Occipital lobe (tissue), 3 donors: ENCODE measurements at places on chromosomes 7 and 10.

GRCh38 chr10:5927306-5927705, 37.3 kb downstream of the FBH1 start:
- DNase-seq: no peak

DNA sequence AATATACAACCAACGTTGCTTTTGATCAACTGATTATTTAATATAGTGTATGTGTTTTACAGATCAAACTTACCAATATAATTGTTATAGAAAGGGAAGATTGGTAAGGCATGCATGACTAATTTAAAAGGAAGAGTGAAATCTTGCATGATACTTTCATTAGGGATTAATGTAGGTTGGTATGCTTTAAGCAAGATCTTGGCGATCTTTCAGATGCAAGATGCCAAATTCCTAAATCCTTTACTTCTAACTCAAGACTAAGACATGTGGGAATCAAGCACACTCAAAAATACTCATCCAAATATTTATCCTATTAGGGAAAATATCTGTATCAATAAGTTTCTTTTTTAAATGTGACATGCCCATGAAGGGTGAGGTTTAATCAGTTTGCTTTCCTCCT, 321.4 kb upstream of the MEOX2 start:
- no peak for DNase-seq

DNA sequence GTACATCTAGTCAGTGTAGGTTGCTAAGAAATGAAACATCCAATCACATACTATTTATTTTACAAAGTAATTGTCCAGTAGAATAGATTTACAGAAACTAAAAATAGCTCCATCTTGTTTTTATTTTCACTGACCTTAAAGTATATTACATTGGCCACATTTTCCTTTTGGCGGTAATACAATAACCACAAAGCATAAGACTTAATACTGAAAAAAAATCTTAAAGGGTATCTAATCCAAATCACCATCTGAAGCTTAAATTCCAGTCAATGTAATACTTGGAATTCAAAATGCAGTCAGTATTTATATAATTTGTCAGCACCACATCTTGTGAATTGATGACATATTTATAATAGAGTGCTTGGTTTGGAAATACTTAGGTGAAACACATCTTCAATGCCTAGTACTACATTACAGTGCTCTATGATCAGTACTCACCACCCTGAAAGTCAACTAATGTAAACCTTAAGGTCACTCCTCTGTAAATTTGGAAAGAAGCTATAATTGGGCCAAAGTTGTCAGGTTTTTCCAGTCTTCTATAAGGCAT, 8.9 kb downstream of the ANKMY2 start:
- DNase-seq: no peak

DNA sequence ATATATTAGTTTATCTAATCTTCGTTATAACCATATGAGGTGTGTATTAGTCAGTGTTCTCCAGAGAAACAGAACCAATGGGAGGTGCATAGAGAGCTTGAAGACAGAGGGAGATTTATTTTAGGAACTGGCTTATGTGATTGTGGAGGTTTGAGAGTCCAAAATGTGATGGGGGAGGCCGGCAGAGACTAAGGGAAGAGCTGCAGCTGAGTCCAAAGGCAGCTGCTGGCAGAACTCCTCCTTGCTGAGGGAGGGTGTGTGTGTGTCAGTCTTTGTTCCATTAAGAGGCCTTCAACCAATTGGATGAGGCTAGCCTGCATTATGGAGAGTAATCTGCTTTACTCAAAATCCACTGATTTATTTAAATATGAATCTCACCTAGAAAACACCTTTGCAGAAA, 165.1 kb downstream of the SH3PXD2A start:
- peak; percentile 72 for DNase-seq

GRCh38 chr7:114718861-114719260, 203.0 kb upstream of the MDFIC start:
- DNase-seq: no peak

- DNase-seq: no peak
These were observed 6.0 kb downstream of the AKR1B10 start for GRCh38 chr7:134533288-134533771.

DNA sequence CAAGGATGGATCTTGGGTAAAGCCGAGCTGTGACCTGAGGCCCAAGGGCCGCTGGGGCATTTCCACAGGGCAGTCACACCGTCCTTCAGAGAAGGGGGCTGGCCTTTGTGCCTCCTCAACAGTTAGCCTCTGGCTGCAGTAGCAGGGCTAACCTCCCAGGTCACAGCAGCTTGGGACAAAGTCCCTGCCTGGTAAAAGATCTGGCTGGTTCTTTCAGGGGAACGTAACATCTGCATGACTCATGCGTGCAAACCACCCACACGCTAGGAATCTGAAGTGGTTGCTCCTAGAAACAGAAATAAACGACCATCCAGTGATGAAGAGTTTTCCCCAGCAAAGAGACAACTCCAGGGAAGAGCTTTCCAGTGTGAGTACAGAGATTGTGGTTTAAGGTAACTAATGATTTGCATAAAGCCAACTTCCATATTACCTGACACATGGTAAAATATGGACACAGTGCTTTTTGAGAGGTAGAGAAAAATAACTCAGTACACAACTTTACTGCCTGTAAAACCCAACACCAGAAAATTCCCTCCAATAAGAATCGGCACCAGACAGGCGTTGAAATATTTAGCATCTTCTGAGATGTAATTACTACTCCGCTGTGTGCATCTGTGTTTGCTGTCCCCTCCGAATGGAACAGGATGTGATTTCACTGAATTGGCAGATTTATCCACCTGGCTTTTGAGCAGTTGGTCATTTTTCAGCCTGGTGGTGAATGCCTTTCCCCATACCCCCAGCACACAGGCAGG, 84.9 kb upstream of the ADRB1 start:
- DNase-seq: peak; percentile 23

DNA sequence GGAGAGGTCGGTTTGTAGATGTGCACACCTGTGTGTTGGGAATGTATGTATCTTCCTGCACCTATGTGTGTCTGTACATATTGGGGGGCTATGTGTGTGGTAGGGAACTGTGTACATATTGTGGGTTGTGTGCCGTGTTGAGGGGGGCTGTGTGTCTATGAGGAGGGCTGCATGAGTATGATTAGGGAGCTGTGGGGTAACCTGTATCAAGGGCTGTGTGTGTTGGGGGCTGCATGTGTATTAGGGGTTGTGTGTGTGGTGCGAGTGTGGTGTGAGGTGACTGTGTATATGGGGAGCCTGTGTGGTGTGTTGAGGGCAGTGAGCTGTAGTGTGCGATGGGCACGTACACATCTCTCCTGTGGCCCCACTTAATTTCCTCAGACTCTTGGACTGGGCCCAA, 22.2 kb upstream of the PAX2 start:
- no peak for DNase-seq

DNA sequence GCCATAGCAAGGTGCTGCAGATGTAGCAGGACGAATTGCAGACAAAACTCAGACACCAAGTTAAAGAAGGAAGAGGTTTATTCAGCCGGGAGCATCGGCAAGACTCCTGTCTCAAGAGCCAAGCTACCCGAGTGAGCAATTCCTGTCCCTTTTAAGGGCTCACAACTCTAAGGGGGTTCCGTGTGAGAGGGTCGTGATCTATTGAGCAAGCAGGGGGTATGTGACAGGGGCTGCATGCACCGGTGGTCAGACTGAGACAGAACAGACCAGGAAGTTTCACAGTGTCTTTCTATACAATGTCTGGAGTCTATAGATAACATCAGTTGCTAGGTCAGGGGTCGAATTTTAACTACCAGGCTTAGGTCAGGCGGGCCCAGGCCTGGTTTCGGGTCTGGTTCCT, 222.0 kb upstream of the C7orf33 start:
- DNase-seq: no peak

- DNase-seq: no peak
These were observed 155.8 kb downstream of the MALRD1 start for GRCh38 chr10:19204246-19204917.

- no peak for DNase-seq
These were observed 1.2 kb downstream of the GRIFIN start for GRCh38 chr7:2474813-2475677.

DNA sequence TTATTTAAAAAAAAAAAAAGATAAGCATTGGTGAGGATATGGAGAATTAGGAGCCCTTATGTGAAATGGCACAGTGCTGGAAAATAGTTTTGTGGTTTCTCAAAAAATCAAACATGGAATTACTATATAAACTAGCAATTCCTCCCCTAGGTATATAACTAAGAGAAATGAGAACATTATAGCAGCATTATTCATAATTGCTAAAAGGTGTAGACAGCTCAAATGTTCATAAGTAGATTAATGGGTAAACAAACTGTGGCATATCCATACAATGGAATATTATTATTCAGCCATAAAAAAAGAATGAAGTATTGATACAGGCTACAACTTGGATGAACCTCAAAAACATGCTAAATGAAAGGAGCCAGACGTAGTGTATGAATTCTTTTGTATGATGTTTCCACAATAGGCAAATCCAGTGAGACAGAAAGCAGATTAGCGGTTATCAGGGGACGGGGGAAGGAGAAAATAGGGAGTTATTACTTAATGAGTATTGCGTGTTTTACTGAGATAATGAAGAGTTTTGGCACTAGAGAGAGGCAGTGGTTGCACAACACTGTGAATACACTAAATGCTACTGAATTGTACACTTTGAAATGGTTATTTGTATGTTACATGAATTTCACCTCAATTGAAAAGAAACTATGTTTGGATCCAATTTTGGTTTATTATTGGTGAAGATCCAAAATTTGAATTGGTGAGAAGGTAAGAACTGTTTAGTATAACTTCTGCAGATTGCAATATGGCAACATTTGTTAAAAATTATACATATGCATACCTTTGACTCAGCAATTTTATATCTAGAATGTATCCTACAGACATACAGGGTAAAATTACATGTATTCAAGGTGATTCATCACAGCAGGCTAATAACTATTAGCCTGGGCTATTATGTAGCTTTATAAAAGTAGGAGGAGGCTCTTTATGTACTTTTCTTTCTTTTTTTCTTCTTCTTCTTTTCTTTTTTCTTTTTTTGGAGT, 69.7 kb downstream of the VCL start:
- DNase-seq: no peak

GRCh38 chr10:17143055-17143690, 13.6 kb upstream of the CUBN start:
- DNase-seq: no peak

DNA sequence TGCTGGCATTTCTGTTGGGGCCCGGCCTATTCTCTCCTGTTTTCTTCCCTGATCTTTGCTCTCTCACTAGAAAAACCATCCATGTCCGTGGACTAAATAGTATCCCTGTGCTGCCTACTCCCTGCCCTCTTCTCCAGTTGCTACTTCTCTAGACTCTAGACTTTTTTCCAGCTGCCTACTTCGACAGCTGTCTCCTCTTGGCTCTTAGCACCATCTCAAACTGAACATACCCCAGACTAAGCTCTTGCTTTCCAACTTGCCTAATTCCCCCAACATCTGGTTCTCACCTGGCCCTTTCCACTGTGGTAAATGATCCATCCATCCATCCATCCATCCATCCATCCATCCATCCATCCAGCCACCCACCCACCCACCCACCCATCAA, 19.5 kb downstream of the ADCYAP1R1 start:
- no peak for DNase-seq

DNA sequence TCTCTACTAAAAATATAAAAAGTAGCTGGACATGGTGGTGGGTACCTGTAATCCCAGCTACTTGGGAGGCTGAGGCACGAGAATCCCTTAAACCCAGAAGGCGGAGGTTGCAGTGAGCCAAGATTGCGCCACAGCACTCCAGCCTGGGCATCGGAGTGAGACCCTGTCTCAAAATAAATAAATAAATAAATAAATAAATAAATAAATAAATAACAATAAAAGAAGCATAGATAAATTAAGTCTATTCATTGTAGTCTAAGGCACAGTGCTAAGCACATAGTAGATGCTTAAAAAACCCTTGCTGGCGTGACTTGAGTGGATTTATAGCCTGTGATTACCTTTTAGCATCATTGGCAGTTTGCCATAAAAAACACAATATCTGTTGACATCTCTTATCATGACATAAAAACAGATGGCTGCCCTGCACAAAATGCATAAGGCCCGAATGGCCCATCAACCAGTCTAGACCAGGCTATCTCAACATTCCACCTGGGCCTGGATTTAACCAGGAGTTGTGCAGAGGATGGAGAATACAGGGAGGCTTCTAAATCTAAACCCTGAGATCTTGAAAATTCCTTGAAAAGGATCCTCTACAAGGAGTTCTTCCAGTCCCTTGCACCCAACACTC, 94.9 kb downstream of the PRLHR start:
- no peak for DNase-seq

GRCh38 chr7:151684408-151685175, 164.9 kb upstream of the RHEB start:
- no peak for DNase-seq

DNA sequence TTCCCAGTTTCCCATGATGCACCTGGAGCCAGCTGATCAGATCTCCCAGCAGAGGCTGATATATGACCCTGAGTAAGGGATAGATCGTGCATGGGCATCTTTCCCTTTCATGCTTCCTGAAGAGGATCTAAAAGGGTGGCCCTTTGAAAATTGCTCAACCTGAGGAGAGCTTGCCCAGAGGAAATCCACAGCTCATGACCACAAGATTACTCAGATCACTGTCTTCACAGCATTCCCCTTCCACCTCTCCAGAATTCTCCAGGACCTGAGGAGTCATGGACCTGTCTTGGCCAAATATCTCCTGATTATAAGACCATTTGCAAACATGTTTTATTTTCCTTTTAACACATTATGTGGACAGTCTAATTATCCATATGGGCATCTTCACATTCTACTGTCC, 328.1 kb downstream of the LHFPL3 start:
- DNase-seq: no peak

DNA sequence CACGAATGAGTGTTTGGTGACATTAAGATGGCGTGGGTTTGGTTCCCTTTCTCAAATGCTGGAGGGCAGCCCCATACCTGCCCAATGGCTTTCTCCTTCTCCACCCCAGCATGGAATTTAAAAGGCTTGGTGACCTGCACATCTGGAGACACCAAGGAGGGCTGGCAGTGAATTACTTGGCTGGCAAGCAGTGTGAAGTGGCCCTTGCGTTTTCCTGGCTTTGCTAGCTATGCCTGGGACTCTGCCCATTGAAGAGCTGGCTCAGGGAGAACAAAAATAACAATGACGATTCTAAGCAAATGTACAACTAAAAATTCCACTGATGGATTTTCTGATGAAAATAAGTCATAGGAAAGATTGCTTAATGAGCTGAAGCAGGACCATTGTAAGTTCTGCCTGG, 203.7 kb downstream of the CYP26A1 start:
- no peak for DNase-seq

- peak; percentile 17 for DNase-seq
These were observed 21.7 kb downstream of the CRHR2 start for GRCh38 chr7:30660331-30661255.

DNA sequence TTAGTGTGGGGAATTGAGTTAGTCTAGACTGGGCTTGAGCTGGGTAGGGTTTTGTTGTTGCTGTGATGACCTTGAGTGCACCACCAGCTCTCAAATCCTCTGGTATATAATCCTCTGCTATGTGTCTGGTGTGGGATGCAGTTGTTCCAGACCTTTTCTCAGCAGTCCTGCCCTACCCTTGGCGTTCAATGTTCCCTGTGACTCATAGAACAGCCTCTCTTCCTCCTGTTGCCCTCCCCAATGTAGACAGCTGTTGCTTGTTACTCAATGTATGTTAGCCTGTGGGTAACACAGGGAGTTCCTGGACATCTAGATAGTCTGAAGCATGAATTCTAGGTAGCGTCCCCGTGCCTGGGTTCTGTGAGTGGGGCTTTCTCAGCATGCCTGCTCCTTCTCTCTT, 19.8 kb downstream of the ACBD7 start:
- no peak for DNase-seq

GRCh38 chr10:127410030-127410429, 139.1 kb upstream of the NPS start:
- DNase-seq: no peak

GRCh38 chr7:41698726-41699125, 4.2 kb downstream of the INHBA start:
- DNase-seq: no peak
